GM03348 (cell line): ENCODE measurements at places on chromosomes 6 and 20.

DNA sequence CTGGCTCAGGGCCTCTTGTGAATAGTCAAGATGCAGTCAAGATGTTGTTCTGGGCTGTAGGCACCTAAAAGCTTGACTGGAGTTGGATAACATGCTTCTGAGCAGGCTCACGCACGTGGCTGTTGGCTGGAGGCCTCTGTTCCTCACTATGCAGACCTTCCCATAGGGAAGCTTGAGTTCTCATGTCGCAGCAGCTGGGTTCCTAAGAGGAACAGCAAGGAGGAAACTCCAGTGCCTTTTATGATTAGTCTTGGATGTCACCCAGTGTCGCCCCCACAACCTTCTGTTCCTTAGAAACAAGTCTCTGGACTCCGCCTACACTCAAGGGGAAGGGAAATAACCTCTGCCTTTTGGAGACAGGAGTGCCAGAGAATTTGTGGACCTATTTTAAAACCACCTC, 210.7 kb downstream of the BCAS1 start:
- DNase-seq = no peak

GRCh38 chr6:155216312-155217046, 47.3 kb upstream of the CLDN20 start:
- no peak for DNase-seq

DNA sequence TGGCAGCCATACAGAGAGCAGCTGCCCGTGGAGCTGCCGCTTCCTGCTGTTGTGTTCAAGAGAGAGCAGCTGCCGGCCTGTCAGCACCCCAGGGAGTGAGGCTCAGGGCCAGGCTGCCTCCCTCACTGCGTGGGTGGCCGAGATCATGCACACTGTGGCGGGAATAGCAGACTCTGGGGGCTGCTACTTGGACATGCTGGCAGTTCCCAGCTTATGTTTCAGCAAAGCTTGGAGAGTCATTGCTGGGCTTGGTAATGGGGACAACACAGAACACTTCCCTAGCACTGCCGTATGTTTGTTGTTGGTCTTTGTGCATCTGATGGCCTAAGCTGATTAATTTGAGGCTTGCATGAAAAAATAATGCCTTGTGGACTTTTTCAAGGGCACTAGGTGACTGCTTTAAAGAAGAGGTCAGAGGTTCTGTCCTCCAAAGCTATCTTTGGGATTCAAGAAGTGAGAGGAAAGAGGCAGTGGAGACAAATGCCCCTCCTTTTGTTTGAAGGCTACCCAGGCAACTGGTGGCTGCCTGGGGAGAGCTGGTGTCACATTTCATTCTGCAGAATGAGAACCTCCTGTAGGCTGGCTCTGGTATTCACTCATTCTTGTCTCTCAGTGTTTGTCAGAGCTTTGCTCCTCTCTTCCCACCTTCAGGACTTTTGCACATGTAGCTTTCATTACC, 18.8 kb downstream of the MRAP2 start:
- DNase-seq = peak; percentile 87

- no peak for DNase-seq
These were observed 13.2 kb downstream of the DIDO1 start for GRCh38 chr20:62913043-62913630.

DNA sequence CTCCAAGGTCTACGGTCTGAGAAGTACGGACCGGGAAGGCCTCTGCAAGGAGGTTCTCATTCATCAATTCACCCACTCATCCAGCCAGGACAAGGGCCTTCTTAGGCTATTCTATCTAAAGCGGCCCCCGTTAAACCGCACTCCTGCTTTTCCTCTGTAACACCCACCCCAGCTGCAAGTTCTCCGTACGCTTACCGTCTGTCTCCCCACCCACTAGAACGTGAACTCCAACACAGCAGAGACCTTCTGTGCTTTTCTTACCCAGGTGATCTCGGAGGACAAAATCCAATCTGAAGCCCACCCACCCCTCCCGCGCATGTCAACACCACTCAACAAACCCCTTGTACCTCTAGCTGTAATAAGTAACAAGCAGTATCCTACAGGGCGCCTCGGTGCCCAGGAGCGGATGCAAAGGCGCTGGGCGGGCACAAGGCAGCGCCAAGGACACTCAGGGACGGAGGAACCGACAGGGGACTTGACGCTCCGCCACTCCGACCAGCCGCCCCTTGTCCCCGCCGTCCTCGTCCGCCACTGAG, 351 bp downstream of the AURKA start:
- DNase-seq = no peak

- DNase-seq = no peak
These were observed 36.0 kb upstream of the VSX1 start for GRCh38 chr20:25117990-25118389.

DNA sequence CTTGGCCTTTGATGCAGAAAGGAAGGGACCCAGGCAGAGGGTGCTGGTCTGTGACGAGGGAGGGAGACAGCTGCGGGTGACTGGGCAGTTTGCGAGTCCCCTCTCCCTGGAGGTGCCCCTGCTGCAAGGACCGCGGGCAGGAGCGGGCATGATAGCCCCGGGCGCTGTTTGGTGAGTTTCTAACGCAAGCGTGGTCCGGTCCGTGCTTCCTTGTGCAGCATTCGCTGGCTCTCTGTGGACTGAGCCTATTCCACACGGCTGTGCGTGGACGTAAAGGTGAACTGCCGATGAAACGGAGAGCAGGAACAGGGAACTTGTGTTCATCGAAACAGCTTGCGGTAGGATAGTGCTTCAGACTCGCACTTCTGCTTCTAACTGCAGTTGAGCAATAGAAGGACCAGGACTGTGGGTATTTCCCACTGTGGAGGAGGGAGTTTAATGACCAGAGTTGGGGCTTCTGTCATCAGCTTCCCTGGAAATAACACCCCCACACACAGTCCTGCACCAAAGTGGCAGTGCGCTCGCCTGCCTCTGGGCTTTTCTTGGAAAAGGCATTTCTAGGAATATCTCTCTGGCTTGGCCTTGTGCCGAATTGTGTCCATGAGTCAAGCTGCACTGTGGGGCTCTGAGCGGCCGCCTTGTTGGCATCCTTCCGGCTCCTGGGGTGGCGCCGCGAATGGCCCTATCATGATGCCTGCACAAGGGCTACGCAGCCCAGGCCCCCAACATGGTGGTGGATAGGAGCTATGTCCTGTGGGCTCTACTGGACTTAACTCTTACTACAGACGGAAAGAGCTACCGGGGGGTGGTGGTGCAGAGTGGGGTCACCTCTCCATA, 48.9 kb downstream of the DUSP22 start:
- no peak for DNase-seq

DNA sequence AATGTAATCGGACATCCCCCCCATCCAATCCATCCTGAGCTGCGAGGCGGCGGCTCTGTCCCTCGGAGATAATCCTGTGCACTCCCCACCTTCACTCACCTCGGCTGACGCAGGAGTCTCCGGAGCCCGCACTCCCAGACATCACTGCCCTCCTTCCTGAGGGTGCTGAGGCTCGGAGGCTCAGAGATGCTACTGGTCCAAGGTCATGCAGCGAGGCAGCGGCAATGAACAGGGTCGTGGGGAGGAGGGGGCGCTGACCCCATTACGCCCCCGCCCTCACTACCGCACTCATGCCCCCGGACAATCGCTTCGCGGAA, 485 bp downstream of the ADISSP start:
- DNase-seq = no peak

- no peak for DNase-seq
These were observed 155.2 kb downstream of the TTLL2 start for GRCh38 chr6:167479901-167480648.

- DNase-seq = no peak
These were observed 21.3 kb upstream of the UTRN start for GRCh38 chr6:144263786-144264185.
